ENCODE measurements at places on chromosomes 4 and X.
A peak's percentile ranks its signal among the peaks of the same experiment; 100 is the strongest.

GRCh38 chr4:186845137-186845842 lies 121.6 kb upstream of the FAT1 start:
- peak; percentile 90 for DNase-seq

DNA sequence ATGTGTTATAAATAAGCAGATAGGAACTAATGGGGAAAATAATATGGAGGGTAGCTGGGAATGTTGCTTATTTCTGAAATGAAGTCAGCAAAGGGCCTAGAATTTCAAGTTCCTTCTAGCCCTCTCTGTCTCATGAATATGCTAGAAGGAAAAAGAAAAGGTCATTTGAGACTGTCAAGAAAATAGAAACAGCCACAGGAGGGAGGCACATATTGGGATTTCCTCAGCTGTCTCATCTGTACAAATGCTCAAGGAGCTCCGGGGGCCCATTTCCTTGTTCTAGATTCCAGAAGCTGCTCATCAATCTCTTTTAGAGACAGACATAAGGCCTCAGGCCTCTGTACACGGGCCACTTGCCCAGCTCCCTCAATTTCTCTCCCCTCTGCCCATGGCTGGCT lies 127.6 kb upstream of the ETNPPL start:
- DNase-seq: peak; percentile 18

DNA sequence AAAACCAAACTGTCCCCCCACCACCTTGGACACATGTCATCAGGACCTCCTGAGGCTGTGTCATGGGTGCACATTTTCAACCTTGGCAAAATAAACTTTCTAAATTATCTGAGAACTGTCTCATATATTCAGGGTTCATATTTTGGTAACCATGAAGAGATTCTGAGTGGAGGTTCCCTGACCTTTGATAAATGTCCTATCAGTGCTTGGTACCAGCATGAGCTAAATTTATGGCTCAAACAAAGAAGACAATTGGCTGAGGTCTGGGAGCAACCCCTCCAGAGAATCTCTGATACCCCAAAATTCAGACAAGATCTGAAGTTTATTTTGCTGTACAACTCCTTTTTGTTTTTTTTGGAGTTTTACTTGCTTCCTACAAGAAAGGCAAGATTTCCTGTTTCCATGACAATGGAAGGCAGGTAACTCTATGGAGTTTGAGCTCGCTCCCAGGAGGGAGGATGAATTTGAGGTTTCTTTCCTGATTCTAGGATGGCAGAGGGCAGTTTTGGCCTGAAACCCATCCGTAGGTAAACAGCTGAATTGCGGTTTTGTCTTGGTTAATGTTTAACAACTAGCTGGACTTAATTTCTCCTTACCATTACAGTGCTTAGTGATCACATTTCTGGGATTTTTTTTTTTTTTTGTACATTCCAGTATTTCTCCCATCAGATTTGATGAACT lies 14.5 kb downstream of the UGT2B15 start:
- DNase-seq: no peak

GRCh38 chr4:150940123-150940522 lies 75.0 kb downstream of the LRBA start:
- DNase-seq: no peak

GRCh38 chr4:118760092-118760491 lies 74.9 kb downstream of the METTL14 start:
- DNase-seq: no peak

GRCh38 chr4:20287246-20287645 lies 35.5 kb downstream of the SLIT2 start:
- no peak for DNase-seq

- no peak for DNase-seq
These were observed 115.1 kb downstream of the GALNTL6 start for GRCh38 chr4:171928336-171928735.

DNA sequence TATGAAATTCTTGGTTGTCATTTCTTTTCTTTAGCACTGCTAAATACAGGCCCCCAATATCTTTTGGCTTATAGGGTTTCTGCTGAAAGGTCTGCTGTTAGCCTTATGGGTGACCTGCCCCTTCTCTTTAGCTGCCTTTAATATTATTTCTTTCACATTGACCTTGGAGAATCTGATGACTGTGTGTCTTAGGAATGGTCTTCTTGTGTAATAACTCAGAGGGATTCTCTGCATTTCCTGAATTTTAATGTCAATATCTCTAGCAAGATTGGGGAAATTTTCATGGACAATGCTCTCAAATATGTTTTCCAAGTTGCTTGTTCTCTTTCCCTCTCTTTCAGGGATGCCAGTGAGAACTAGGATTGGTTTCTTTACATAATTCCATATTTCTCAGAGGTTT lies 292.4 kb downstream of the SLC7A11 start:
- peak; percentile 61 for DNase-seq

DNA sequence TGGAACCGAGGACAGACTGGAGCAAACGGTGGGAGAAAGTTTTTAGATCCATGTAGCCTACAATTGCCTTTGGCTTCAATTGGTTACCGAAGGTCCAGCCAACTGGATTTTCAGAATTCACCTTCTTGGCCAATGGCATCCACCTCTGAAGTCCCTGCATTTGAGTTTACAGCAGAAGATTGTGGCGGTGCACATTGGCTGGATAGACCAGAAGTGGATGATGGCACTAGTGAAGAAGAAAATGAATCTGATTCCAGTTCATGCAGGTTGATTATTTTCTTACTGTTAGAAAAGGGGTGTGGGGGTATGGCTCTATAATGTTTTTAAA lies 702 bp downstream of the KLHL5 start:
- DNase-seq: no peak

GRCh38 chr4:114386637-114387233 lies 211.9 kb upstream of the UGT8 start:
- DNase-seq: peak; percentile 50

- no peak for DNase-seq
These were observed 12.7 kb downstream of the DCAF16 start for GRCh38 chr4:17797808-17798207.

DNA sequence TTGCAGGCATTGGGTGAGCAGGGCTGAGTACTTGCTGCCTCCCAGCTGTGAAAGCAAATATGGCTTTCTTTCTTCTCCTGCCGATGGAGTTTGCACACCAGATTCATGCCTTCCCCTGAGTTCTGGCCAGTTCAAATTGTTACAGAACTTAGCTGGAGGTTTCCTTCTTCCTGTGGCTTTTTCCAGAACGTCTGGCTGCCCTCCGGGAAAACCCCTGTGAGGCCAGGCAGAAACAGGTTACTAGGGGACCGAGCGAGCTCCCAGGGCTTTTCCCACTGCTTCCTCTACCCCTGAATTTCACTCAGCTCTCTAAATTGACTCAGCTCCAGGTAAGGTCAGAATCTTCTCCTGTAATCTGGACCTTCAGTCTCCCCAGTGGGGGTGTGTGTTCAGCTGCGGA lies 482.4 kb downstream of the C4orf33 start:
- DNase-seq: no peak

GRCh38 chrX:38860106-38861013 lies 59.1 kb downstream of the MID1IP1 start:
- no peak for DNase-seq

DNA sequence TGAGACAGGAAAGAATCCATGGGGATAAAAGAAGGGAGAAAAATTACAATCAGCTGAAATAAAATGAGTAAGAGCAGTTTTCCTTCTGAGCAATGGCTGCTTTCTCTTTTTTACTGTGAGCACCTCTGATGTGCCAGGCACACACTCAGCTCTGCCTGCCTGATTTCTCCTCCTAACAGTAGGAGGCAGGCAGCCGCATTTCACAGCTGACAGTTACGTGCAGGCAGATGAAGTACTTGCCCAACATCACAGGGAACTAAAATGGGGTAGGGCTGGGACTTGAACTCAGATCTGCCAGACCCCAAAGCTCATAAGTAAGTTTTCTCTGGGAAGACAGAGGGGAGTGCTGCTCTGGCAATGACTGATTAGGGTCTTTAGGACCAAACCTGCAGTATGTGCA lies 54.6 kb downstream of the C4orf50 start:
- no peak for DNase-seq

DNA sequence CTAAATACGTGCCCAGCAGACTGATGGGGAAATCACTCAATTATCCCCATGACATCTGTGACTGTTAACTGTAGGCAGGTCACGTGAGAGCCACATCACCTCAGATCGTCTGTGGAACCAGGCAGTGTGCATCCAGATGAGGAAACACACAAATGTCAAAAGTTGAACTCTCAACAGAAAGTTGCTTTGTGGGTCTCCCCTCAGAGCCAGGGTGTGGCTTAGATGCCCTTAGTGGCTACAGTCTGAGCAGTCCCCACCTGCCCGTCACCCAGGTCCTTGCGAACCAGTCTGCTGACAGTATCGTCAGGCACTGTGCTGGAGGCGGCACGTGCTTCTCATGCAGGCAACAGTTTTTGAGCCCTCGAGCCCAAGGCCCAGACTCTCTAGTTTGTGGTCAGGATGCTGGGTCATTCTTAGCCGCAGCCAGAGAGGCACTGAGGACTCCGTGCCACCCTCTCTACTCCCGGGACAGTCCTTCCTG lies 10.8 kb downstream of the TMEM187 start:
- no peak for DNase-seq

DNA sequence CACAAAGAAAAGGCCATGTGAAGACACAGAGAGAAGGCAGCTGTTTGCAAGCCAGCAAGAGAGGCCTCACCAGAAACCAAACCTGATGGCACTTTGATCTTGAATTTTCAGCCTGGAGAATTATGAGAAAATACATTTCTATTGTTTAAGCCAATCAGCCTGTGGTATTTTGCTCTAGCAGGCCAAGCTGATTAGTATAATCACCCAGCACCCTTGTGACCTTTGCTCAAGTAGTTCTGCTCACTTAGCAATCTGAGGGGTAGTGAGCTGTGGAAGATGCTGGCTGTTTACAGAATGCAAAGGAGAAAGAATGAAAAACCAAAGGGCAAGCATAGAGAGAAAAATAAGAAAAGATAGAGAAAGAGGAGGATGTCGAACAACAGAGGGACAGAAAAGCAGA lies 396.4 kb upstream of the BOD1L1 start:
- no peak for DNase-seq

DNA sequence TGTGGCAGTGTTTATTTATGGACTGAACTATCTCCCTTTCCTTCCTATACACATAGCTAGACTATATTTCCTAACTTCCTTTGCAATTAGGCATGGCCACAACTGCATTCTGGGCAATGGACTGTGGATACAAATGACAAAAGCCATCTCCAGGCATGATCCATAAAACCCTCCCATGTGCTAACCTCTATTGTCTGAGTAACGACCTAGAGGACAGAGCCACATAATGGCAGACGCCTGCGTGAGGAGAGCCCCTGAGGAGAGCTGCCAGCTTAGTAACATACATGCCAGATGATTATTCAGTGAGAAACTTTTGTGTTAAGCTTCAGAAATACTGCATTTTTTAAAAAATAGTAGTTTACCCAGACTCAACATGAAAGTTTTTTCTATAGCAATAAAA lies 142.9 kb downstream of the ADGRA3 start:
- DNase-seq: no peak
